ENCODE measurements at places on chromosomes 12 and 14.

DNA sequence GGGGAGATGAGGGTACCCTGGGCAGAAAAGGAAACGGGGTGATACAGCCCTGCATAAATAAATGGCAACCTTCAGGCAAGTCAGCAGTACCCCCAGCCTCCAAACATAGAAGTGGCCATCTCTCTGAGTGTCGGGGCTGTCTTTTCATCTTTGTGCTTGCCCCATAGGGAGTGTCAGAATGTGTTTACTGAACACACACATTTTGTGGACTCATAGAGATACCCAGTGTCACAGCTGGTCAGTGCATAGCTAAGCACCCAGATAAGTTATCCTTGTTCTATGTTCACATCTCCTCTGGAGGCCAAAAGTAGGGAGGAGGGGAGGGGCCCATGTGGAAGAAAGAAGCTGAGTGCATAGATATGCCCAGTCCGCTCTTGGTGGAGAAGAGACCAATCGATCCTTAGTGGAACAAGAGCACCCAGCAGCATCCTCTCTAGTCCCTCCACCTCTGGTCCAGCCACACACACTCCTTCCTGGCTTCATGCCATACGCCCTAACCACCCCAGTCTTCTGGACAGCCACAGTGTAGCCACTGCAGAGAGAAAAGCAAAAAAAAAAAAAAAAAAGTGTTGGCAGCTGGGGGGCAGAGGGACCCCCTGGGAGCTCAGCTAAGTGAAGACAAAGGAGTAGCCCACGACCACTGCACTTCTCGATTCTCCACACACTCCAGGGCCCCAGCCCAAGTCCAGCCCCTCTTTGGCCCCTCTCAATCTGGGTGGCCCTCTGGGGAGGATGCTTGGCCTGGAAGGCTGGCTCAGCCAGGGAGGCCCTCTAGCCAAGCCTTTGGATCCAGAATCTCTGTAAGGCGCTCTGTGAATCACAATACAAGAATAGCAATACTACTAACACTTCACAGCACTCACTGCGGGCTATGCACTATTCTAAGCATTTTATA is 2.6 kb downstream of the ITGA7 start:
- DNase-seq, result no peak

GRCh38 chr12:120842595-120842994 is 61.6 kb downstream of the SPPL3 start:
- no peak for DNase-seq

- no peak for DNase-seq
Observed at GRCh38 chr12:129440278-129440677, 463.5 kb downstream of the TMEM132D start.

DNA sequence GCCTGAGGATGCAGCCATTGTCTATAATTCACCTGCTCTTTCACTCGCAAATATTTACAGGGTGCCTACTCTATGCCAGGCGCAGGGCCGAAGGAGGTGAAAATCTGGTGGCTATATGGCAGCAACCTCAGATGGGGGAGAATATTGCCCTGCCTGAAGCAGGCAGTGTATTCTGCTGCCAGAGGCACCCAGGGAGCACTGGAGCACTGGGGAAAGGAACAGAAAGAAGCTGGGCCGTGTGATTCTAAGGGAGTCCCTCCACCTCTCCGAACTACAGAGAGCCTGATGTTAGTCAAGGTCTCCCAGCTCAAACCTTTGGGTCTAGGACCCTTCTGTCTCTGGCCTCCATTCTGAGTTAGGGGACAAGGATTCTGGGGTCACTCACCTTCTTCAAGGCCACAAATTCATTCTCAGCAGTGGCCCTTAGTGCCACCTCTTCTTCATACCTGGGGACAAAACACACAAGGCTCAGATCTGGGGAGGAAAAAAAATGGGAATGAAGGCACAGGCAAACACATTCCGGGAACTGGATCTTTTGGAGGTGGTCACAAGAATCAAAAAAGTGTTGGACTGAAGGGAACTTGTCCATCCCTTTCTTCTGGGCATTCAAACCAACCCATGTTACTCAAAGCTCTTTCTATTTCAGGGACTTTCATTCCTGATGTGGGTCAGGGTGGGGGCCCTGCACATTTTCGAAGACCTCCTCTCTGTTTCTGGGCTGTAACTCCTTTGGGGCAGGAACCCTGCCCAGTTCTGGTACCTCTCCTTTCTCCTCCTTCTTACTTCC is 19.3 kb upstream of the KRT86 start:
- no peak for DNase-seq

- peak; percentile 73 for DNase-seq
Observed at GRCh38 chr12:122125452-122126341, 47.1 kb downstream of the MLXIP start.

DNA sequence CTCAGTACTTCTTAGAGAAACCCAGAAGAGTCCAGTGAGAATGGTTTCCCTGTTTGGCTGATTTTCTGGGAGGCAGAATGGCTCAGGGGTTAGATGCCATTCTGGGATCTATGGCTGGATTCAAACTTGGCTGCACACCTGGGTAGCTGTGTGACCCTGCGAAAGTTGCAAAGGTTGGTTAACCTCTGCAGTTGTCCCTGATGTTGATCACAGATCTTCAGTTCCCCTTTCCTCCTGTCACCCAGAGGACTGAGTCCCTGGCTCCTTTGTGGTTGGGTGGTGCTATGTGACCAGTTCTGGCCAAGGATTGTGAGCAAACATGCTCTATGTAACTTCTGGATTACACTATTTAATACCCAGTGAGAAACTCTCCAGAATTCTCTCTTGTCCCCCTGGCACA is 418.0 kb downstream of the RGS6 start:
- peak; percentile 5 for DNase-seq

DNA sequence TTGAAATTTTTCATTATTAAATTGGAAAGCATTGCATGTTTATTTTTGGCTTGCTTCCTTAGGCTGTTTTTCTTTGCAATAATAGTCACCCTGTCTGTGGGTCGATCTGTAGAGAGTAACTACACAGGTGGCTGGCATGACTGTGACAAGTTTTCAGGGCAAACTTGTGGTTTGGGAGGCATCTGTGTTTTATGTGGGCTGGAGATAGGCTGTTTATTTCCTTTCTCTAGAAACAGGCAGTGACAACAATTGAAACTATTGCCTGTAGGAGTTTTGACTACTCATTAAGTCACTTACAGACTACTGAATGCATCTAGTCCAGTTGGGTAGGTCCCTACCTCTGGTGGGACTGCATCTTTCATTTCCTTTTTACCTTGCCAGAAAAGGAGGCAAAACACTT is 155.6 kb downstream of the DYRK2 start:
- no peak for DNase-seq

- DNase-seq, result no peak
Observed at GRCh38 chr12:21551841-21552465, 25.9 kb downstream of the SPX start.

- DNase-seq, result no peak
Observed at GRCh38 chr12:29499235-29499634, 1.7 kb upstream of the OVCH1 start.

GRCh38 chr12:64737539-64737938 is 21.7 kb downstream of the GNS start:
- peak; percentile 6 for DNase-seq

GRCh38 chr12:8501720-8502119 is 11.6 kb upstream of the CLEC4D start:
- peak; percentile 29 for DNase-seq

- no peak for DNase-seq
Observed at GRCh38 chr14:30088620-30089019, 161.0 kb upstream of the PRKD1 start.

GRCh38 chr14:101705733-101706508 is 55.6 kb upstream of the PPP2R5C start:
- no peak for DNase-seq

DNA sequence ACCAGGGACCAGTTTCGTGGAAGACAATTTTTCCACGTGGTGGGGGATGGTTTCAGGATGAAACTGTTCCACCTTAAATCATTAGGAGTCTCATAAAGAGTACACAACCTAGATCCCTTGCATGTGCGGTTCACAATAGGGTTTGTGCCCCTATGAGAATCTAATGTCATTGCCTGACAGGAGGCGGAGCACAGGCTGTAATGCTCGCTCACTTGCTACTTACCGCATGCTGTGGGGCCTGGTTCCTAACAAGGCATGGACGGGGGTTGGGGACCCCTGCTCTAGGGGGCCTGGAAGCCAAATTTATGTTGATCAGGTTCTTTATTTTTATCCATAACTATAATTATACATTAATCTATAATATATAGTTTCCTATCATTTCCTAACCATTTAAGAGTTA is 315.3 kb downstream of the MED13L start:
- DNase-seq, result no peak

DNA sequence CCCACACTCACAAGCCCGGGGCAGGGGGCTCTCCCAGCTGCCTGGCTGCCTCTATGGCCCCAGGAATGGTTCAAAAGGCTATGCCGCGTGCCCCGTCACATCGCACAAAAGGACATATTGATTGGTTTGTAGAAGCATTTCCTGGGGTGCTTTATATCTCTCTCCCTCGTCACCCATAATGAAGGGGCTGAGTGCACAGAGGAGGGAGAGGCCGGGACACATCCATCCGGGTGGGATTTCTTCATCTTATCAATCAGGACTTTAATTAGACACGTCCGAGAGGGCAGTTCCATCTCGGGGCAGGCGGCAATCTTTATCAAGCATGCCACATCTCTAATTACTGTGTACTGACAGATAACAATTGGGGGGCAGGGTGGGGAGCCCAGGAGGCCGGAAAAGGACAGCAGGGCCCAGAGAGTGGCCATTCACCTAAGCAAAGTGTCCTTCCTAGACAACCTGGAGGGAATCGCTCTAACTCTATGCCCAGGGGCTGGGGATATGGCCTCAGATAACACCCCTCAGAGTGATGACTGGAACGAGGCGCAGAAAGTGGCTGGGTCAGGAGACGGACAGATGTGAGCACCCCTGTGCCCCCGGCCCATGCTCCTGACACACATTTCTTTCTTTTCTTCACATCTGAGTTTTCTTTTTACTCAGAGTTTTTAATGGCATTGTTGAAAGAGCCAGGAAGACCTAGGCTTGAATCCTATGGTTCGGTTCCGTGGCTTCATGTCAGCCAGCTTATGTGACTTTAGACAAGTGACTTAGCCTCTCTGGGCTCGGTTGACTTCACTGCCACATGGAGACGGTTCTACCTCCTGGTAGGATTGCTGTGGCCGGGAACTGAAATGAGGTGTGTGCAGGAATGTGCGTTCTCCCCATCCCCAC is 36.0 kb upstream of the ESRRB start:
- no peak for DNase-seq

- peak; percentile 53 for DNase-seq
Observed at GRCh38 chr14:77151918-77152588, 10.5 kb upstream of the ZDHHC22 start.

GRCh38 chr12:115199831-115200230 is 515.9 kb upstream of the TBX3 start:
- no peak for DNase-seq

DNA sequence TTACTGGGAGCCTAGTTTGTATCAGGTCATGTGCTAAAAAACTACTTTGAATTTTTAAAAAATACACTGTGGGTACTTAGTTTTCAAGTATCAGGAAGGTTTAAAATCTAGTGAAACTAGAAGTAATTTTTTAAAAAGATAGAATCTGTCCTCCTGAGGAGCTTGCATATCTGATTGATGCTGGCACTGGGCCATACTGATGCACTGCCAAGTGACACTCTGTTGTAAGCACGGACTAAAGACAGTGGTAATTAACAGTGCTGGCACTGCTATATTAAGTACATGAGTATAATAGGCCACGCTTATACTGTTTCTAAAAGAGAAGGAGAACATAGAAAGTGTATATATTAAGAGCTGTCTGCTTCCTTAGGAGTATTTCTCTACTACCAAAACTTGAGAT is 10.0 kb upstream of the TBC1D30 start:
- DNase-seq, result no peak

- no peak for DNase-seq
Observed at GRCh38 chr14:74464785-74465184, 28.3 kb downstream of the NPC2 start.

DNA sequence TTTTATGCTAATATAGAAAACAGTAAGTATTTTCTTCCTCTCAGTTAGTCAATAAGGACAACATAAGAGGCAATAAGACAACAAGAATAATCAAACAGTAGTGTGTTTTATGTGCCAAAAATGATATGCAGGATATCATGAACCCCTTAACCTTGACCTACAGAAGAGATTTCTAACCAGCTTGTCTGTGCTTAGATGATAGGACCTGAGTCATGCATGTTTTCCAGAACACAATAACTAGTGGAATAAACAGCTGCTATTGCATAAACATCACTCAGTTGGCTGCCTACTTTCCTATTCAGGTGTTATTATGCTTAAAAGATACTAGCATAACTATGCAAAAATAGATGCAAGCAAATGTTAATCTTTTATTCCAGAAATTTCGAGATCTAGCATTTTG is 282.5 kb downstream of the PRKD1 start:
- DNase-seq, result no peak

- no peak for DNase-seq
Observed at GRCh38 chr12:6830286-6830890, 2.2 kb downstream of the P3H3 start.

- no peak for DNase-seq
Observed at GRCh38 chr12:109169686-109170085, 53.3 kb downstream of the ACACB start.

DNA sequence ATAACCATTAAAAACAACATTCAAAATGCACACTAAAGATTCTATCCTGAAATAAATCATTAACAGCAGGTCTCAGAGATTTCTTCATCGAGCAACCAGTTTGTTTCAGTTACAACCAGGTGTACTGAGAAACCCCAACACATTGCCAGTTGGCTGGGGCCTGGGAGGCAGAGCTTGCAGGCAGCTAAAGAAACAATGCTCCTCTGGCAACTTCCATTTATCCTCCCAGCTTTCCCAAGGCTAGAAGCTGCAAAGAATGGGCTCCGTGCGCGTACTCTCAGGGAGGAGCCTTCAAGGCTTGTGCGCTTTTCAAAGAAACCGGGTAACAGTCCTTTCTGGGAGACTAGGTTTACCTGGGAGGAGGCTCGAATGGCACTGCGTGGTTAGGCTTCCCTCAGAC is 181.6 kb downstream of the MSRB3 start:
- DNase-seq, result no peak

DNA sequence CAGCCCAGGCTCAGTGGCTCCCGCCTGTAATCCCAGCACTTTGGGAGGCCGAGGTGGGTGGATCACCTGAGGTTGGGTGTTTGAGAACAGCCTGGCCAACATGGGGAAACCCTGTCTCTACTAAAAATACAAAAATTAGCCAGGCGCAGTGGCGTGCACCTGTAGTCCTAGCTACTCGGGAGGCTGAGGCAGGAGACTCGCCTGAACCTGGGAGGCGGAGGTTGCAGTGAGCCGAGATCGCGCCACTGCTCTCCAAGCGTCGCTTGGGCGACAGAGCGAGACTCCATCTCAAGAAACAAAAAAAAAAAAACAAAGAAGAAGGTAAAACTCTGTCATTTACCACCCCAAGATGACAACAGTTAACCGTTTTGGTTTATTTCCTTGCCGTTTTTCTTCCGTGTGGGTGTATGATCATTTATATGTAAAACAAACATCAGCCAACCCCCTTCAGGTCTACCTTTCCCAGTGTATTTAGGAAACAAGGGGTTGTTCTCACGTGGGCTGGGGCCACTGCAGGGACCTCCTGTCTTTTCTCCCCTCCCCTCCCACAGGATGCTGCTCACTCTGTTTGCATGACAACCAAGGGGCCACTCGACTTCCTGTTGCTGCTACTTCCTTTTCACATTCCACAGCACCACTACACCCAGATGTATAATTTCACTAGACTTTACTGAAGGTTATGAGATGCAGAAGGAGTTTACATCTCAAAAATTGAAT is 13.6 kb downstream of the TTC9 start:
- DNase-seq, result peak; percentile 73

Measured in MV-4-11 (cell line).